ENCODE measurements at places on chromosomes 7 and 10.

GRCh38 chr7:143248761-143249354 lies 14.4 kb upstream of the GSTK1 start:
- no peak for DNase-seq

- DNase-seq, result no peak
Measured at GRCh38 chr7:112596260-112596659, 115.5 kb downstream of the LSMEM1 start.

GRCh38 chr10:14146501-14146900 lies 184.2 kb downstream of the FRMD4A start:
- DNase-seq, result no peak

- DNase-seq, result no peak
Measured at GRCh38 chr7:121872831-121873288, at the start of gene PTPRZ1. TSS of gene PTPRZ1 (plus strand) at chr7:121873161. CDS start at chr7:121873500, 339 bp downstream.

GRCh38 chr10:99730026-99730425 lies 1.9 kb downstream of the COX15 start:
- DNase-seq, result no peak

DNA sequence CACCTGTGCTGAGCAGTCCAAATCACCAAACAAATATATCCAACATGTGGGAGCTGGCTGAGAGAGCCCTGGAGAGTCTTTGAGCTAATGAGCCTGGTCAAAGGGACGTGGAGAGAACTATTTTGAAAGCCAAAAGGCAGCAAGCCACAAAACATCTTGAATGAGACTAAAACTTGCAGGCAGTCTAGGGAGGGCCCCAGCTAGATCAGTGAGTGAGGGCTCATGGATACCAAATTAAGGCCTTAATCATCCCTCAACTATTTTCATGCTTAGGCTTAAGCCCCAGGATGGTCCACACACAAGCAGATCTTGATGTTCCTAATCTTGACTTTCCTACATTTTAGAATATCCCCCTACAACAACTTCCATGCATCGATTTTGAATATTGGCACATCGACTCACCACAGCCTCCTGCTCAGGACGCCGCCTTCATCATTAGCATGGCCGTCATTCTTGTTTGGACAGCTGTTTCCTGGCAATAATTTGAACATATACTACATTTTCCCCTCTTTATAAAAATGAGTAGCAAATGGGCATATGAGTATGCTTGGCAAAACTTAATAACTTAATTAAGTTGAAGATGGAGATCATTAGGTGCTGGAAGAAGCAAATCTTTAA lies 86.9 kb upstream of the ADAM12 start:
- DNase-seq, result no peak

Data from activated gamma-delta T cell treated with anti-CD3 and anti-CD28 coated beads, Interleukin-2, amount 50 U/mL, for 16 hours (primary cell).